Islet precursor cell (in vitro differentiated cells): ENCODE measurements at places on chromosomes 1 and 21.
A peak's percentile ranks its signal among the peaks of the same experiment; 100 is the strongest.

DNA sequence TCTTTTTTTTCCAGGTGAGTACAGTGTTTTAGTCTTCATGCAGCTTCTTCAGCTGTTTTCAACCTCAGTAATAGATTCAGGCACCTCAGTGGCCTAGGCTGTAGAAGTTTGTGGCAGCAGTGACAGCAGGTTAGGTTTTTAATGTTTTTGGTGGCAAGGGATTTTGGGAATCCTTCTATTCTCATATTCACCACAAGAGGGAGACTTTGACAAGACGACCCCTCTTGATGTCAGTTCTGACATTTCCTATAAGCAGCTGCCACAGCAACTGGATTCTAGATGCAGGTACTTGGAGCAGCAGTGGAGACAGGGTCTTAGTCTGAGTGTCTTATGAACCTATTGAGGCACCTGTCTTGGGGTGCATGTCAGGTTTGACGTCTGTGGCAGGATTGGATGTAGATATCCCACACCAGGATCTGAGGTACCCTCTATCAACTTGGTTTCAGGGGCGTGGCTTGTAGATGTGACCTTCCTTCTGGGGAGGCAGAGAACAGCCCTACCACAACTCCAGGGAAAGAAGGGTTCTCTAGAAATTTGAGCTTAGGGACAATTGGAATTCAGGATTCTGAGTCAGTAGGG is 1104.2 kb upstream of the TMPRSS15 start:
- no peak for DNase-seq

DNA sequence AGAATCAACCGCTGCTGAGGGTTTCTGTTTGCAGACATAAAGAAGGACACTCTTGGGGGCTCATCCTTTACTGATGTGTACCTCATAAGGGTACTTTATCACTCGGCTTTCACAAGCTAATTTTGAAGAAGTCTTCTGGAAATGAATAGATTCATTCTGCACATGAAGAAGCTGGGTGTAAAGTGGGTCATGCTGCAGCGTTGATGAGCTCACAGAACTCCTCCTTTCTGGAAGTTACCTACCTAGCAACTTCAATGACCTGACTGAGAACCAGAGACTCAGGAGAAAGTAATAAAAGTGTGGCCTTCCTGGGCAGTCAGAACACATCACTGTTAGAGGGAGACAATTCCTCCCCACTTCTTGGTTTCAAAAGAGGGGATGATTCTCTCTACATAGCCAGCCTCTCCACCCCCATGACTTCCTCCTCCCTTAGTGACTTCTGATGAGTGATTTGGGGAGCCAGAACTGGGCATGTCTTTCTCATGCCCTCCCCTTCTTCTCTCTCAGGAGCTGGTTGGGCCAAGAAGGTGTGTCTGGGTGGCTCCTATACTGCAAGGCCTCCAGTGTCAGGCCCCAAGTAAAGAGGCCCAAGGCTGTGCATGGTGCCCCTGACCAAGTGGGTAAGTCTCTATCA is 27.0 kb downstream of the PCNX2 start:
- no peak for DNase-seq

GRCh38 chr21:22728091-22728490 is 1729.9 kb downstream of the NCAM2 start:
- no peak for DNase-seq

DNA sequence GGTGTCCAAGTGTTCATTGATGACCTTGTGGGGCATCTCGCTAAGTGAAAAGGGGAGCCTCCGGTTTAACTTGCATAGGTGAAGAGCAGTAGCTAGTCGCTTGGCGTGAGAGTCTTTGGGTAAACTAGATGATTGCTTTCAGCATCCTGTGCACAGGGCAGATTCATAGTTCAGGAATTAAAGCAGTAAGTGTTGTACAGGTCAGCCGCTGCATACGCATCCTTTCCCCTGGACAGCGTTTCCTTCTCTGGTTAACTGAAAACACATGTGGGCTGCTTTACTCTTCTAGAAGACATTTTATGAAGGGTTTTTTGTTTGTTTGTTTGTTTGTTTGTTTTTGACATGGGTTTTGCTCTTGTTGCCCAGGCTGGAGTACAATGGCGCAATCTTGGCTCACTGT is 12.1 kb downstream of the NDUFV3 start:
- no peak for DNase-seq

- no peak for DNase-seq
These were observed 8.5 kb upstream of the COL8A2 start for GRCh38 chr1:36133484-36133883.

DNA sequence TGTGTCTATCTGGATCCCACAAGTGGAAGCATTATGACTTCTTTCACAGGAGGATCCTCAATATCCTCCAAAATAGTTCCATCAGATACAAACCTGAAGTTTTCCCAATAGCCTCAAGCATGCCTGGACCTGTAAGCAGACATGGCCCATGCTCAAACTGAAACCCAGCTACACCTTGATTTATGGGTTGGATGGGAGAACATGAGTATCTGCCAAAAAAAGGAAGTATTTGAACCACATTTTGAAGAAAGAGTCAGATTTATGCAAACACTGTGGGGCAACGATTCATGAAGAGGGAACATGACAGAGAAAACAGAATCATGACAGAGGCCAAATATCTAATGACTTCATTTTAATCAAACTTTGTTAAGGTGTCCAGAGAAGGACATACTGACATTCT is 351.0 kb upstream of the NFIA start:
- no peak for DNase-seq

DNA sequence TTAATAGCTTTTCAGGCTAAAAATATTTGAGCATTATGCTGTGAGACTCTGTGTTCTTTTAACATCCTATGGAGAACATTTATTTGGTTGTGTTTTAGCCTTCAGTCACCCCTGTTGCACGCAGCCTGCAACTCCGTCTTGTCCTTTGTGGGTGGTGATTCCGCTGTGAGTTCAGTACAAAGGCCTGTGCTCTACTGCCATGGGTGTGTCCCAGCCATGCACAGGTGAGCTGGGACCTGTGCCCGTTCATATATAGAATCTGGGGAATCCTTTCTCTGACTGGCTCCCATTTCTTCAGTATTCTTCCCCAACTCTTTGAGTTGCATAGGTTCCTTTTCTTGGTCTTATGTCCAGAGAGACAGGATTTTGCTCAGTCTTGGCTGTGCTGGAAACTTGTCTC is 61.4 kb downstream of the ACTL8 start:
- peak; percentile 9 for DNase-seq

DNA sequence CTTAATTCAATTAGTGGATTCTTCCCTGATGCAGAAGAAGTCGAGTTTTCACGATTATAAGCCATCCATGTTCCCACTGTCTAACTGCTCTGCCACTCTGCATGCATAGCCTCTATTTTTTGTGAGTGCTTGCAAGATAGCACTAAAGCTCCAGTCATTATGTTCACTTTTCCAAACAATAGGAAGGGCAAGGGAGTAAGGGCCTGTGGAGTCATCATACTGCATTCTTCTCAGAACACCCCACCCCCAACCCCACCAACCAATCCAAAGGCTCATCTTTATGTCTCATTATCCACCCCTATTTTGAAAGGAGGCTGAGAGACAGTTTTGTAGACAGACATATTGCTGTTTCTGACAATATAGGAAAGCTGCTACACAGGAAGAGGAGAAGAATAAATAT is 471.7 kb upstream of the ADGRL2 start:
- DNase-seq: no peak
